ENCODE measurements at places on chromosomes 2 and 18. TPM values are rescaled to one million over a fixed set of nuclear protein-coding genes. Genes with fewer than 3 reads are reported as not detected.

The NTSR2 gene
- not detected for polyA plus RNA-seq

The GKN1 gene
- polyA plus RNA-seq, result 5.1 TPM

- DNase-seq, result no peak
Observed at GRCh38 chr18:2083691-2084090, 487.6 kb downstream of the METTL4 start.

- no peak for DNase-seq
Observed at GRCh38 chr2:70516596-70516995, 37.0 kb downstream of the TGFA start.

GRCh38 chr18:73784853-73785252 lies 362.8 kb downstream of the FBXO15 start:
- DNase-seq, result no peak

GRCh38 chr2:112791019-112791418 lies 6.7 kb upstream of the IL1A start:
- no peak for DNase-seq

Measured in aorta (tissue), 5 donors.